ENCODE measurements at places on chromosomes 12 and 14.

DNA sequence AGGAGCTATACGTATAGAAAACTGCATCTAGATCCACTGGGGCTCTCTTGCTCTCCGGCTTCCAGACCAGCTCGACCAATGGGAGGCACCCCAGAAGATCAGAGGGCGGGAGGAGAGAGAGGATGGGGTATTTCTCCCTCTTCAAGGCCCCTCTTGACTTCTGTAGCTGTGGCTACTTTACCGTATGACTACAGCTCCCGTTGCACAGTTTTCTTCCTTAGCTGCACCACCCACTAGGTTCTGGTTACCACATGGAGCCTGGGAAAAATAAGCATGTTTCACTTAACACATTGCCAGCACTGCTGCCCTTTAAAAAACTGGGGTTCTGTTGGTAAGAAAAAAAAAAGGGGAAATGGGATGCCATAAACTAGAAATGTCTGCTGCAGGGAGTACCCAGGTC lies 214.4 kb downstream of the TBX5 start:
- DNase-seq, result no peak

GRCh38 chr12:11607313-11608081 lies 42.0 kb upstream of the ETV6 start:
- DNase-seq, result no peak

DNA sequence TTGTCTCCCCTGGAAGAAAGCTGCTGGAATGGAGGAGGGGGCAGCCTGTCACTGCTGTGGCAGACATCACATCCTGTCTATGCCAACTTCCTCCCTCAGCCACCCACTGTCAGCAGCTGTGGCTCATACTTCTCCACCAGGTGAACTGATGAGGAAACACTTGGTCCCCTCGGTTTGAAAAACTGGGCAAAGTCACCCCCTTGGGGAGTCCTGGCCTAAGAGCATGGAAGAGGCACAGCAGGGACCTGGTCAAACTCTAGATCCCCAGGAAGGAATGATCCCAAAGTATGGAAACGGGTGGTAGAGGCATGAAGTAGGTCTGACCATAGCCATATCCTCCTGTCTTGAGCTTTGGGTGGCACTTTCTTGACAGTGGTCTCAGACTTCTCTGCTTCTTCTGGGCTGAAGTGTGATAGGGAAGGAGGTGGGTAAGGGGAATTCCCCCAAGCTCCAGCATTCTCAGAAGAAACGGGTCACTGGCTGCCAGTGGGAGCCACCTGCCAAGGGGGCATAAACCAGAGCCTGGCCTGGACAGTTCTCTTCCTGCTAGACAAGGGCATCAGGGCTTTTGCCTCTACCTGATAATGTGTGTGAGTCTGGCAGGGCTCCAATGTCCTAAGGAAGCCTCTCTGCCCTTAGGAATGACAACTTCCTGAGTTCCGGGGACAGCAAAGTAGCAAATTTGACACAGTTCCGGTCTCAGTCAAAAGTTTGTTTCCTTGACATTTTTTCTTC lies 36.0 kb downstream of the FMNL3 start:
- DNase-seq, result no peak

DNA sequence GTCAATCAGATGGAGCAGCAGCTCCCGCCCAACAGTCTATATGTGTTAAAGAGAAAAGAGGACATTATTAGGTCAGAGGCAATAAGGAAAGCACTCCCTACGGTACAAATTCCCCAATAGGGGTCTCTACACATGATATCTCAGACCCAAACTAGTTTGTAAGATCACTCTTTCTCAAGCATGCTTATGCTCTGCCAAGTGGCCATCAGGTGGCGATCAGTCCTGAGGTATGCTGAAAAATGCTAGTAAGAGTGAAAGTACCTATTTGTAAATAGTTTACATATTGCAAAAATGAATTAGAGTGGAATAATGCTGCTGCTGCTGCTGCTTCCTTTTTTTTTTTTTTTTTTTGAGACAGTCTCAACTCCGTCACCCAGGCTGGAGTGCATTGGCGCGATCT lies 61.0 kb downstream of the CPM start:
- DNase-seq, result no peak

- DNase-seq, result no peak
Observed at GRCh38 chr14:100755649-100756048, 29.0 kb downstream of the DLK1 start.

DNA sequence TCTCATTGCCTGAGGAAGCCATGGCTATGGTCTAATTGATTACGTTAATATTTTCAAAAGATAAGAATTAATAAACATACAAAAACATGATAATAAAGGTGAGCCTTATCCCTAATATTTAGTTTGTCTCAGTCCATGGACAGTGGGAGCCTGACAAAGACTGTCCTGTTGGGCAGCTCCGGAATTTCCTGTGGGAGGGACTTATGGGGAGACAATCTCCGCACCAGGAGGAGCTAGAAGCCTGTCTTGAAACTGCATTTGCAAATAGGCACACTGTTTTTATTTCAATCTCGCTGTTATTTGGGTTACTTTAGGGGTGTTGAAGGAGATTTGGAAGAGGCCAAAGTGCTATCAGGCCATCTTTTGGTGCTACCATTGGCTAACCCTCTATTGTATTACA lies 50.8 kb upstream of the ZDHHC17 start:
- no peak for DNase-seq

DNA sequence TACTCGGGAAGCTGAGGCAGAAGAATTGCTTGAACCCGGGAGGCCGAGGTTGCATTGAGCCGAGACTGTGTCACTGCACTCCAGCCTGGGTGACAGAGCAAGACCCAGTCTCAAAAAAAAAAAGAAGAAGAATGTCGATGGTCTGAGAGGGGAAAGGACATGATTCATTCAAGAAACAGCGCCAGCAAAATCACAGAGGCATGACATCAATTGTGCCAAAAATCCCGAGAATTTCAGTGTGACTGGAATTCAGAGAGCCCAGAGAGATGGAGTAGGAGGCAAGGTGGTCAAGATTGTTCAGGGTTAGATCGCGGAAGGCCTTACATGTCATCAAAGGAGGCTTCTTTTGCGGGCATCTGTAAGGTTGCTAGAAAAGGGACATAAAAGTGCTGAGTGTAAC lies 483.3 kb downstream of the VRK1 start:
- no peak for DNase-seq

GRCh38 chr14:68377459-68377858 lies 415.4 kb downstream of the ZFP36L1 start:
- DNase-seq, result peak; percentile 66

DNA sequence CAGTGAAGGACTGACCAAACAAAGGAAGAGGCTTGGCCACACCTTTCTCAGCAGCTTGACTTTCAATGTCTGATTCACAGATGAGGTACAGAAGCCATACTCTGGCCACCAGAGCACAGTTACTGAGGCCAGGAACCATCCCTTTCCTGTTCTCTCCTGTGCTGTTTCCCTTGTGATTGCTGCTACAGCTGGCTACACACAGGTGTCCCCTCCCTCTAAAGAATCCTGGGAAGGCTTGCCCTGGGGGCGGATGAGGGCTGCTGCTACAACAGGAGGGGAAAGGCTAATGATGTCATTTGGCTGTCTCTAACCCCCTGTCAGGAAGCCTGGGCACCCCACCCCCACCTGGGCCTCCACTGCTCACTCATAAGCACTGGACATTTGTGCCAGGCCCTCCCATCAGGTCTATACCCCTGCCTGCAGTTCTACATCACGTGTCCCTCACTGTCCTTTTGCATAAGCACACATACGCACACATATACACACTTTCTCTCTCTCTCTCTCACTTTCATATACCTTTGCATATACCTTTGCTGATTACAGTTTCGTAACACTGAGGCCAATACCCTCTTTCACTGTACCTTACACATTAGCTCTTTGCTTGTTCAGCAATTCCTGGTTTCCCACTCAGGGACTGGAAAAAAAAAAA lies 41.4 kb downstream of the PRPF40B start:
- no peak for DNase-seq

DNA sequence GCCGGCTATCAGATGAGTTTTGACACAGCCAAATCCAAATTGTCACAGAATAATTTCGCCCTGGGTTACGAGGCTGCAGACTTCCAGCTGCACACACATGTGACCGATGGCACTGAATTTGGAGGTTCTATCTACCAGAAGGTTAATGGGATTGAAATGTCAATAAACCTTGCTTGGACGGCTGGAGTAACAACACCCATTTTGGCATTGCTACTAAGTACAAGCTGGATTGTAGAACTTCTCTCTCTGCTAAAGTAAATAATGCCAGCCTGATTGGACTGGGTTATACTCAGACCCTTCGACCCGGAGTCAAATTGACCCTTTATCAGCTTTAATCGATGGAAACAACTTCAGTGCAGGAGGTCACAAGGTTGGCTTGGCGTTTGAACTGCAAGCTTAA lies 100.2 kb upstream of the EVL start:
- no peak for DNase-seq

DNA sequence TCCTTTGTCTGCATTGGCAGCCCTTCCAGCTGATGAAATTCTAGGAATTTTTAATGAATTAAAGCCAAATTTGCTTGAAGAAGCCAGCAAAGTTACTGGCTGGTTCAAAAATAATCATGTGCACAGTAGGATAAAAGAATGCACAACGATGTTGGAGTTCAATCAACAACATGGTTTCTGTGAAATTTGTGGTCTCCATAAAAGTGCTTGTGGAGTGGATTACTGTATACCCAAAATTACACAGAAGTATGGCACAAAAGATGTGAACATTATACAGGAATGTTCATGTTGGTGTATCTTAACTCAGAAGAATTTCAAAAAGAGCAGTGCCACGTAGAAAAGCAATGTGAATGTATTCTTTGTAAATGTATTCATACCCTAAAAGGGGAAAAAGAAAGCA lies 105.0 kb upstream of the METAP2 start:
- DNase-seq, result no peak

DNA sequence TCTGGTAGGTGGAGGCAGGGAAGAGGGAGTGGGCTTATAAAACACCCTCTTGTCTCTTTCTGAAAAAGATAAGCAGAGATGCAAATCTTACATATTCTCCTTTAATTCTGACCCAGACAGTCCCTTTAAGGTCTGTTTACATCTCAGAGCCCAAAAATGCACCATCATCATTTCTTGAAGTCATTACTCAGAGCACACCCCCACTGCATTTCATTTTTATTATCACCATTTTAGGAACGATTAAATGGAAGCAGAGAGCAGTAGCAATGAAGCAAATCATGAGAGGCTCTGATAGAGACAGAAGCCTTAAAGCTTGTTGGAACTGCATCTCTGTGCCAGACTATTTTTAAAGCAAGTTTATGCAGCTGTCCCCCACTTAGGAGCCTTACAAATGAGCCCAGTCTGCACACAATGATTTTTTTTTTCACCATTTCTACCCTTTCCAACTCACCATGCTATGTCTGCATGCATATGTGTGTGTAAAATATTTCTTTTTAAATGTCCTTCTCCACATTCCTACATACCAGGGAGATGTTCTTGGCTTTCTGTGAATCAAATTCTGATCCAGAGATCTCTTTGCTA lies 311.0 kb downstream of the GRIN2B start:
- DNase-seq, result no peak

DNA sequence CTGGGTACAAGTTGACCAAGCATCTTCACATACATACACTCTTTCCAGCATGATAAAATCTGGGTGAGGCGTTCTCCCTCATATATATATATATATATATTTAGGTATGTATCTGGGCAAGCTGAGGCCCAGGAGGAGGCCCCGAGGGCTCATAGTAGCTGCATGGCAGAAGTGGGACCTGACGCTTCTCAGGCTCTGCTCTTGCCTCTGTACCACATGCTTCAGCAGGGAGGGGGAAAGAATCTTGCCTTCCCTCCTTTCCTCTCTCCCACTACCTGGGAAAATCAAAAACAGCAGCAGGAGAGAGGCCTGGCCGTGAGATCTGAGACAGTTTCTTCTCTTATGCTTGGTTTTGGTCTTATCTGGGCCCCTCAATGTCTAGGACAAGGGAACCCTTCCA lies 9.2 kb downstream of the PPP1R1A start:
- DNase-seq, result no peak

DNA sequence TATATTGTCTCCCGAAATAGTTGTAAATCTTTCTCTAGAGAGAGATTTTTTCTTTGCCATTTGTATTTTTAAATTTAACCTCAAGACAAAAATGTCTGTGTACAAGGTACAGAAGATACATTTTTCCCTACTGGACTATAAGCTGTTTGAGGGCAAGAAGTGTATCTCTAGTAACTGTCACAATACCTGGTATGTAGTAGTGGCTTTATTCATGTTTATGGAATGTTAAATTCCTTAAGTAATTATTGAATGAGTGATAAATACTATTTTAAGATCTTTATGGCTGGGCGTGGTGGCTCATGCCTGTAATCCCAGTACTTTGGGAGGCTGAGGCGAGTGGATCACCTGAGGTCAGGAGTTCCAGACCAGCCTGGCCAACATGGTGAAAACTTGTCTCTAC lies 24.4 kb upstream of the CDK17 start:
- no peak for DNase-seq

GRCh38 chr14:30573966-30574365 lies 15.0 kb downstream of the G2E3 start:
- no peak for DNase-seq

DNA sequence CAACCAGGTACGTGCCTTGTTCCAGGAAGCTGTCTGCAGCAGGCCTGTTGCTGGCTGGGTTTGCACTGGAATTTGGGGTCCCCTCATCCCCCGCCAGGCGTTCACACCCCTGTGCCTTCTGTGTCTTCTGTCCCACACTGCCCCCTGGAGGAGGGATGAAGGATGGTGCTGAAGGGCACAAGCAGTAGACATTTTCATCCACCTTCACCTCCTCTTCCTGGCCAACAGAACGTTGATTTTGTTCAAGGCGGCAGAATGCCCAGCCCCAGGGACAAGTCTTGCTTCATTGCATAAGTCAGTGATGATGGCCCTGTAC lies 122.1 kb downstream of the CALM1 start:
- DNase-seq, result no peak

- DNase-seq, result no peak
Observed at GRCh38 chr12:126545411-126545810, 1480.2 kb downstream of the AACS start.

- DNase-seq, result no peak
Observed at GRCh38 chr14:78611796-78612571, 441.8 kb downstream of the NRXN3 start.

DNA sequence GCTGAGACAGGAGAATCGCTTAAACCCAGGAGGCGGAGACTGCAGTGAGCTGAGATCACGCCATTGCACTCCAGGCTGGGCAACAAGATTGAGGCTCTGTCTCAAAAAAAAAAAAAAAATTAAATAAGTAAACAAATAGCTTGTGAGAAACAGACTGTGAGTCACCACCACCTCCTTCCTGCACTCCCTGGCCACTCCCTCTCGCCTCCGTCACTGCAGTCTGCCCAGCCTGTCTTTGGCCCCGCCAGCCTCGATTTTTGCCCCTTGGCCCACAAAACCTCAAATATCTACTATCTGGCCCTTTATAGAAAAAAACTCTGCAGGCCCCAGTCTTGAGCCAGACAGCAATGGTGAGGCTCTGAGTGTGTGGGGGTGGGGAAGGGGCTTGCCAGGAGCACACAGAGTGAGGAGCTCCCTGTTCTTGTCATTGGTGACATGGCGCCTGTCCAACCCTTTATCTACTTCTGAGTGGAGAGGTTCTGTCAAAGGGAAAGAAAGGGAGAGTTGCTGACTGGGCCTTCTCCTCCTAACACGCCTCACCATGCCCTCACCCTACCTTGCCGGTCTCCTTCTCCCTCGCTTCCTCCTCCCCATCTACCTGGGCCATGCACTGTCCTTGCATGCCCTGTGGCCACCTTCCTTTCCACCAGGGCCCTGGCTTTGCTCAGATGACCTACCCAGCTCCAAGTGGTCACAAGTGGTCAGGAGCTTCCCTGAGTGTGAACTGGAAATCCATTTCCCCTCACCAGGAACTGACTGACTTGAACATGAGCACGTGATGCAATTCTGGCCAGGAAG lies 22.1 kb downstream of the LGMN start:
- no peak for DNase-seq

Data from nucleus accumbens (tissue), 56 donors.